Mucosa of descending colon (tissue), 3 donors: ENCODE measurements at places on chromosomes 6 and 20.

DNA sequence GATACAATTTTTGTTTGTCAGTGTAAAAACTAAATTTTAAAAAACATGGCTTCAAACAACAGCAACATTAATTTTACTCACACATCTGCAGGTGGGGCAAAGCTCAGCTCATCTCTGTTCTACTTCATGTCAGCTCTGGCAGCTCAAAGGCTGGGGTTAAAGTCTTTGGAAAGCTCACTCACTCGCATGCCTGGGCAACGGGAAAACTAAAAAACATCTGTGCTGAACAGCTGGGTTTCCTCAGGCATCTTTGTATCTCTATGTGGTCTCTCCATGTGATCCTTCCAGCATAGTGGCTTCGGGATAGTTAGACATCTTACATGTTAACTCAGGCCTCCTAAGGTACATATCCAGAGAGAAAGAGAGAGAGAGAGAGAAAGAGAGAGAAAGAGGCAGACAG lies 499.6 kb downstream of the RFPL4B start:
- DNase-seq: no peak

DNA sequence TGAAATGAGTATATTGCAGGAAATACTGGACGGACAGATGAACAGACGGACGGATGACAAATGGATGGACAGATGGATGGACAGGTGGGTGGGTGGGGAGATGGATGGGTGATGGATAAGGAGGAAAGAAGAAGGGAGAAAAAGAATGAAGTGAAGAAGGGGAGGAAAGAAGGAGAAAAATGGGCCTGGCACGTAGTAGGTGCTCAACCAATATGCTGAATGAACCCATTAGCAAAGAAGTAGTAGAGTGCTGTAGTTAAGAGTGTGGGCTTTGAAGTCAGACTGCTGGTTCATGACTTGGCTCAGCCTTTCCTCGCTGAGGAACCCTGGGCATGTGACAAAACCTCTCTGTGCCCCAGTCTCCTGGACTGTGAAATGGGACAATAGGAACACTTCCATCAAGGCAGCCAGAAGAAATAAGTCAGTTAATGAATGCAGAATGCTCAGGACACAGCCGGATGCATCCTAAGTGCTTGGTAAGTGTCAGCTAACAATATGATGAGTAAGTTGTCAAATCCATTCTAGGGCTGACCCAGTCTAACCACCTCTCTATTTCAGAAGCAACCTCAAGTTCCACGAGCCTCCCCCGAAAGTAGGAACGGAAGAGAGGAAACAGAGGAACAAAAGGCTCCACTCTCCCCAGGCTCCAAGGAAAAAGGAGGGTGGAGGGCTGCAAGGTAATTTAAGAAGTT lies 37.9 kb downstream of the PREX1 start:
- no peak for DNase-seq

GRCh38 chr6:15409301-15410125 lies 163.6 kb downstream of the JARID2 start:
- DNase-seq: no peak

DNA sequence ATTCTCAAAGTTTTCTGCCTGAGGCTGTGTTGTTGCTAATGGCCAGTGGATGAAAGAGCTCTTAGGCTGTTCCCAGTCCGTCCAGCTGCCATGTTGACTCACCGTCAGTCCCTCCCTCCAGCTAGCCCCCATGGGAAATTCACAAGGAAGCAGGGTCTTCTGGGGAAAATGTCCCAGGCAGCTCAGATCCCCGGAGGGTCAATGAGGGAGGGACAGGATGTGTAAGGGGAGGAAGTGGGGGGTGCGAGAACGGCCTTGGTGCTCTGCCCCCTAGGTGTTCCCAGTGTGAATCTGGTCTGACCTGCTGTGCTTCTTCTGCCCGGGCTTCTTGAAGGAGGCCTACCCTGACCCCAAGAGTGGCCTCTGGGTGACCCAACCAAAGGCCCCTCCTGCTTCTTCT lies 65.9 kb downstream of the CEBPB start:
- DNase-seq: no peak

GRCh38 chr20:15603978-15604805 lies 969.1 kb downstream of the KIF16B start:
- no peak for DNase-seq

DNA sequence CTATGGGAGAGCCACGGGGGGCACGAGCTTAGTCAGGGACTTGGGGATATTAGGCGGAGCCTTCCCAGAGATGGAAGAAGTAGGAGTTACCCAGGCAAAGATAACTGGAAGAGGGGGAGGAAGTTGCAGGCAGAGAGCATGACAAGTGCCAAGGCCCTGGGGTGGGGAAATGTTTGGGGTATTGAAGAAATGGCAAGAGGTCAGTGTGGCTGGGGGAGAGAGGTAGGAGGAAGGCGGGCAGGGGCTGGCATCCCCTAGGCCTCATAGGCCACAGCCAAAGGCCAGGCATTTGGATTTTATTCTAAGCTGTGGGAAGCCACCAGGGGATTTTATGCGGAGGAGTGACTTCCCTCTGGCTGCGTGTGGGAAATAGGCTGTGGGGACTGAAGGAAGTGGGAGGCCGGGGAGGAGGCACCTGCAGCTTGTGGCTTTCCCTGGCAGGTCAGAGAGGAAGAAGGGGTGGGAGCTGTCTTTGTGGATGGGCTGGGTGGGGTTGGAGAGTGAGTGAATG lies 22.7 kb downstream of the SNAI1 start:
- no peak for DNase-seq
